ENCODE measurements at places on chromosomes 1 and 21.

DNA sequence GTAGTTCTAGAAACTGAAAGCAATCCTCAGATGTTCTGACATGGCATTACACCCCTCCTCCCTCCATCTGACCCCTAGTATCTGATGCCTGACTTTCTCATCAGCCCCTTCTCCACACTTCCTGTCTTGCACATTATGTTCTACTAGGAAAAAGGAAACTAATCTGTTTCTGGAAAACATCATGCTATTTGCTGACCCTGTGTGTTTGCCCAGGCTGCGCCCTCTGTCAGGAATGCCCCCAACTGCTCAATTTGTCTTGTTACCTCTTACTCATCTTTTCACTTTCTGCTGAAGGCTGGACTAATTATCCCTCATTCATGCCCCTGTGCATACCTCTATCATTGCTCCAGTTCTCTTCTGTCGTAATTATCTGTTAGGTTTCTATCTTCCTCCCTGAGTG, 37.5 kb upstream of the DAB1 start:
- no peak for DNase-seq

DNA sequence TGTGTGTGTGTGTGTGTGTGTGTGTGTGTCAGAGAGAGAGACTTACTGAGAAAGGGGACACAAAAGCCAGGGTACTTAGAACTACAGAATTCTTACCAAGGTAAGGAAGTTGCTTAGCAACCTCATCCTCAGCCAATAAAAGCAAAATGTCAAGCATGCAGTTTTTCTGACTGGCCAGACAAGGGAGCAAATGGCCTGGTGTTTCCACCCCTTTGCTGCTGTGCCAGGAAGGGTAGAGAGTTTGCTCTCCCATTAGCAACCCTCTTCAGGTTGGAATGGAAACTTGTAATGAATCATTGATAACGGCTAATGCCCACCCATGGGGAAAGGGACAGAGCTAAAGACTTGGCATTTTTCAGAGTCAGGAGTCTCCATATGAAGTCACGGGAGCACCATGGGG, 10.6 kb downstream of the RXRG start:
- no peak for DNase-seq

DNA sequence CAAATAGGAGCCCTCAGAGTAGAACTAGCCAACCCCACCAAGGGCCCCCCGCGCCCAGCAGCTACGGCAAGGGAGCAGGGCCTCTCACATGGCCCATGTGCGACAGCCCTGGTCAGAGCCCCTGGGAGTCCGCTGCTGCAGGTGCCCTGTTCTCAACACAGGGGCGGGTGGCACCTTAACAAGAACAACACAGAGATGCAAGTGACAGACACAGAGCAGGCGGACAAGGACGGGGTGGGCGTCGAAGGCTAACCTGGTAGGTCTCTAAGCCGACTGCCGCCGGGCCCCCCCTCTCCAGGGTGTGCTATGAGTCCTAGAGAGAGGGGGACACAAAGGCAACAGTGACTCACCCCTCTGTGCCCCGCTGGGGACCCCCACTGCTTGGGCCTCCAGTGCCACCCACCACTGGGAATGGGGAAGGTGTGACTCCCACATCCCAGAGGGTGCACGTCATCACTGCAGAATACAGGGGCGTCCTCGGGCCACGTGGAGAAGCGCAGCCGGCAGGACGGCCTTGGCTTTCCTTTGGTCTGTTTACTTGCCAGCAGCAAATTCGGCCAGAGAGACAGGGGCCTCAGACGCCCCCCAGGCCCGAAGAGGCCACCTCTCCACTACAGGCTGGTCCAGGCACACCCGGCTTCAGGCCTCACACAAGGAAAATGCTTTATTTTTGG, 44.8 kb downstream of the PRDM15 start:
- DNase-seq: no peak

- no peak for DNase-seq
Measured at GRCh38 chr1:212315907-212316306, 30.7 kb downstream of the PPP2R5A start.

DNA sequence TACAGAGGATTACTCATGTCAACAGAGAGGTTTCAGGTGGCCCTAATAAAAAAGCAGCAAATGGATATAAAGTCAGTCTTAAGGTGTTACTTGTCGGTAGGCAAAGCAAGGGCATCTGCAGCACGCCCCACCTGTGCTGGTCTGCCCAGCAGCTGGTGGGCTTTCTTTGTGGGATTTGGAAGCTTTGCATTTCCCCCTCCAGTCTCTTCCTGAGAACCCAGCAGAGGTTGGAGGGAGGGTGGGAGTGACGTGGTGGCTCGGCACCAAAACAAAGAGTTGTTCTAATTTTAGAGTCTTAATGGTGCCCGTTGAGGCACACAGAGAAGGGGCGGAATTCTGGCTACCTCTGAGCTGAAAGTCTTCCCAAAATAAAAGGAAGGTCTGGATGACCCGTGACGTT, 4.8 kb upstream of the PCBP3 start:
- DNase-seq: no peak

DNA sequence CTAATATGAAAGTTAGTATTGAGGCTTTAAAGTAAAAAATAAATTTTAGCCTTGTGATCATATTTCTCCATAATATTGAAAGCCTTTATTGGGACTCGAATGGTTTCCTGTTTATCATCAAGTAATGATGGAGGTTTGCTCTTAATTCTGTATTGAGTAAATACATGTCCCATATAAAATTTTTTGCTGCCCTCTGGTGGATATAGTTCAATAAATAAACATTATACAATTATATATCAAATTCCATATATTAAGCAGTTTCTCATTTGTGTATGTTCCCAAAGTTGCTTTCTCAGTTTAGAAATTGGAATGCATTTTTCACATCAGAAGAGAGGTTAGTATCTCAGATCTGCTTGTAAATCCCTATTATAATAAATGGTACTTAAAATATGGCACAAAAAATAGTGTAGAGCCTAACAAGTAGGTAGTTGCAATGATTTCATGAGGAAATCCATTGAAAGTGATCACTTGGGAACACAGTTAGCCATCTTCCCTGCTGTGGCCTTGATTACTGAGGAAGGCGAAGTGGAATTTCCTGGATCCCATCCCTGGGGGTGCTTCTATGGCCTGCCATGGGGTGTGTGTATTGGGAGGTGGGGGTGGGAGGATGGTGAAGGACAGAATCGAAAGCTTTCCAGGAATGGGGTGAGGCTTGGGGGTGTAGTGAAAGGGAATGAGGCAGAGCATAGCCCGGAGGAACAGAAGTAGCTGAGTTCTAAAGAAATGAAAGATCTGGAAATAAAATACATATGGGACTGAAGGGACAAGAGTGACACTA, 84.1 kb upstream of the C21orf91 start:
- DNase-seq: no peak

DNA sequence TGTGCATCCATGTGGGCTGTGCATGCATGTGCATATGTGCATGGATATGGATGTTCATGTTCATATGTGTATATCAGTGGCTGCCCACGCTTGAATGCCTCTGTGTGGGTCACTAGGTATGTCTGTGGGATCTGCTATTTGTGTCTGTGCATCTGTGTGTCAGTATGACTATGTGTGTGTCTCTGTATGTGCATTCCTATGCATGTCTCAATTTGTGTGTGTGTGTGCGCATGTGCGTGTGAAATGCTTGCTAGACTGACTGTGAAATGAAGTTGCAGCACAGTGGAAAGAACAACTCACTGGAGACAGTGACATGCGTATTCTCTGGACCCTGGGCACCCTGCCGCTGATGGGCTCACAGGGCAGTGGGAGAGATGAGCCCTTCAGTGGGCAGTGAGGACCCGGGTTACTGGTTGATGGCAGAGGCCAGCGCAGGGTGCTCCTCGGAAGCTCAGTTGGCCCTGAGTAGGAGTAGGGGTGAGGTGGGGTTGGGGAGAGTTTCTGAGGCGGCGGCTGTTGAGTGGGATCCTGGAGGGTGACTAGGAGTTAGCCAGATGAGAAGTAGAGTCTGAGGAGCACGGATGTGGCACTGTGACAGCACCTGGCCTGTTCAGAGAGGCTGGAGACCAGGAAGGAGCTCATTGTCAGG, 43.2 kb upstream of the POU3F1 start:
- no peak for DNase-seq

DNA sequence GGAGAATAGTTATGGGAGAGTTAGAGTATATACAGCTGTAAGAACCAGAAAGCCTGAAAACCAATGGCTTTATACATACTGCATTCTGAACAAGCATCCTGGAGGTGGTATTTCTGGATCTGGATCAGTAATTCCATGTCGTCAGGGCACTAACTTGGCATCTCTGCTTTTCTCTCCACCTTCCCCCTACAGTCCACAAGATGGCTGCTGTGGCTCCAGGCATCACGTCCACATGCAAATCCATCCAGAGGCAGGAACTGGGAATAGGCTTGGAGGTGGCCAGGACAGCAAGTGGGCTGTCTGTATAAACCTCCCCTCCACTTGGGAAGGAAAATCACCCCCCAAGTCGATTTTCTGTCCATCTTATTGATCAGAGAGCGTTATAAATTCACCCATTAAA, 86.2 kb upstream of the WDR26 start:
- no peak for DNase-seq

DNA sequence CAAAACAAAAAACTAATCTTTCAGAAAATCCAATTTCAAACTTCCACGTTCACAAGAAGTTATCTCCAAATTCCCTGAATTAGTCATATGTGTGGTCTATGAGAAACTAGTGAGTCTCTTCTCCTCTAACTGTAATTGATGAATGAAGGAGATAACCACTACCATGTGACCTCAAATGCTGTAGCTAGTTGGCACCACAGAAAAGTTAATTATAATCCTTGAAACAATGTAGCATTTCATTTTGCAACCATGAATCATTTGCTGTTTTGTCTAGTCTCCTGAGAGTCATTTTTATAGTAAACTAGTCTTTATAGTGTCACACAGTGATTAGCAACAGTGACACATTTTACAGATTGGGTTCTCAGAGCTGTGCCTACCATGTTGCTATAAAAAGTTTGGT, 287.5 kb downstream of the LRRIQ3 start:
- no peak for DNase-seq

GRCh38 chr1:153629971-153630370, 1.7 kb downstream of the S100A1 start:
- no peak for DNase-seq

GRCh38 chr1:88036345-88037014, 647.6 kb upstream of the PKN2 start:
- no peak for DNase-seq

DNA sequence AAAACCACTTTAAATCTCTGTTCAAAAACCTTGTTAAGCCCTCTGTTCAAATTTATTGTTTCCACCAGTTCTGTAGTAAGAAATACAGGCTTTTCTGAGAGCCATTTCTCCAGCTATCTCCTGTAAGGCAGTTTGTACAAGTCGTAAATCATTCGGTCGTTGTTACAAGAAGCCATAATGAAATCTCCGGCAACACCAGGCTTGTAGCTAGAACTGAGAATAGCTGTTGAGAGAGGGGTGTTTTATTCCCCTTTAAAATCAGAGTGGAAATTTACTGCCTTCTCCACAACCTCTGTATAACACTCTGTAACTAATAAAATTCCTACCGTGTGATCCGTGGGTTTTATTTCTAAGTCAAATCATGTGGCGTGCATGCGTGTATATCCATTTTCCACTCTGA, 335.8 kb upstream of the KAZN start:
- DNase-seq: no peak

GRCh38 chr1:175185903-175186302, 6.7 kb downstream of the KIAA0040 start:
- no peak for DNase-seq

- no peak for DNase-seq
Measured at GRCh38 chr1:65092691-65093090, 55.3 kb upstream of the AK4 start.

DNA sequence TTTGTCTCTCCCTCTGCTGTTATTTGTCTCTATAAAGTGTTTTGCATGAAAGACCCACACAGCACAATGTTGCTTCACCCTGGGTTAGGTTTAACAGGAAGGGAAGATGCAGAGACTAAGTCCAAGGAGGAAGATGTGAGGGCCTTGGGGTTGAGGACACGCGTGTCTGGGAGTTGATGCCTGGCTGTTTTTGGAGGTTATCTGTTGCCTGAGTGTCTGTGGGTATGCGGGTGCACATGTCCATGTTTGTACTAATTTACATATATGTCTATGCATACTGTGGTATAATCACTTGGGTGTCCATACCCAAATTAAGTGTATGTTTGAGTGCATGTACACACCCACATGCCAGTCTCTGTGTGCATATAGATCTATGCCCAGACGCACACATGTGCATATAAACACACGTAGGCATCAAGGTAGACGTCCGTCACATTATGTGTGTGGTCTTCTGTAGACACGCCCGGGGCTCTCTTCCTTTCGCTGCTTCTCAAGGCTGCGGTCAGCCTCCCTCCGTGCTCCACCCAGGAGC, 962 bp upstream of the MAN1C1 start:
- DNase-seq: no peak

- no peak for DNase-seq
Measured at GRCh38 chr21:38760762-38761155, 45.0 kb upstream of the ETS2 start.

- no peak for DNase-seq
Measured at GRCh38 chr1:9197186-9198099, 37.1 kb upstream of the H6PD start.

DNA sequence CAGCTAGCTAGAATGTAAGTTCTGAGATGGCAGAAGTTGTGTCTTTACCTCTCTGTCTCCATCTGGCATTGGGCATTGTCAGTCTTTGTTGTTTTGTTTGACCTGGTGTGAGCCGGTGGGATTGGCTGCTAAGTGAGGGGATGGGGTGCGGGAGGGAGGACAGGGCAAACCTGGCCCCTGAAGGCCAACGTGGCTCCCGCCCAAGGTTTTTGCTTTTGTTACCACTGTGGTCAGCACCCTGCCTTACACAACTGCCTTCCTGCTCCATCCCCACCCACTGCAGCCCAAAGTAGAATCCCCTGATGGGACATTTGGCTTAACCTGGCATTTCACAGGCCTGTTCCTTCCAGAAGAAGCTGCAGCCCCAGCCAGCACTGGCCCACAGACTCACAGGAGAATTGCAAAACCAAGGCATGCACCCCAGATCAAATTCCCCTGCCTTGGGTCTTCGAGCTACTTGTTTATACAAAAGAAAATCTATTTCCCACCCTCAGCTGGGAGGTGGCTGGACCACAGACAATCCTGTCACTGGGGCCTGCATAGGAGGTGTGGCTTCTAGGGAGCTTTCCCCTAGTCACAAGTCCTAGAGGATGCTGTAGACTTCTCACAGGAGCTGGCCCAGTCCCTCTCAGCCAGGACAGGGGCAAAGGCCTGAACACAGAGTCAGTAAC, 147.5 kb downstream of the TRABD2B start:
- no peak for DNase-seq

DNA sequence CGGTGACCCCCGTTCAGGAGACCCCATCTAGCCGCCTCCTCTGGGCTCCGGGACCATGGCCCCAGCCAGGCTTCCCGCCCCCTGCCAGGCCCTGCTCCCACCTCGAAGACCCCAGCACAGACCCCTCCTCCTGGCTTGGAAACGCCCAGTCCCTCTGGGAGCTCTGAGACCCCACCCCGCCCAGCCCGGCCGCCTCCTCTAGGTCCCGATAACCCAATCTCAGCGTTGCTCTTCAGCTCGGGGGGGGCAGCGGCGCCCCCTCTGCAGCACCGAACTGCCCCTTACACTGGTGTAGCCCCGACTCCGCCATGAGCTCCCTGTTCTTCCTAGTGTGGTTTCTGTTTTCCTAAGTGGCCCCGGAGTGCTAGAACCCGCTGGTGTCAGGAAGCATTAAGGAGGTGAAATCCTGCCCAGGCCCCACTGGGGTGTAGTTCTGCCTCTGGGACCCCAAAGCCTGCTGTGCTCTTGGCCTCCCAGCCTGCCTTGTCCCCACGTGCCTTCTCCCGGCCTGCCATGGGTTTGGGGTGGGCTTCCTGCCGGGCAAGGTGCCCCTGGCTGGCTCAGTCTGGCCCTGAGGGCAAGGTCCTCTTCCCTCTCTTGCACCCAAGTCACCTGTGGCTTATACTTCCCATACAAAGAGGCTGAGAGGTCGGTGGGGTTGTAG, 10.7 kb upstream of the MMEL1 start:
- DNase-seq: no peak

All from BJ (cell line).